Neural progenitor cell (in vitro differentiated cells): ENCODE measurements at places on chromosomes 11 and 22. TPM values are rescaled to one million over a fixed set of nuclear protein-coding genes. Genes with fewer than 3 reads are reported as not detected.

DNA sequence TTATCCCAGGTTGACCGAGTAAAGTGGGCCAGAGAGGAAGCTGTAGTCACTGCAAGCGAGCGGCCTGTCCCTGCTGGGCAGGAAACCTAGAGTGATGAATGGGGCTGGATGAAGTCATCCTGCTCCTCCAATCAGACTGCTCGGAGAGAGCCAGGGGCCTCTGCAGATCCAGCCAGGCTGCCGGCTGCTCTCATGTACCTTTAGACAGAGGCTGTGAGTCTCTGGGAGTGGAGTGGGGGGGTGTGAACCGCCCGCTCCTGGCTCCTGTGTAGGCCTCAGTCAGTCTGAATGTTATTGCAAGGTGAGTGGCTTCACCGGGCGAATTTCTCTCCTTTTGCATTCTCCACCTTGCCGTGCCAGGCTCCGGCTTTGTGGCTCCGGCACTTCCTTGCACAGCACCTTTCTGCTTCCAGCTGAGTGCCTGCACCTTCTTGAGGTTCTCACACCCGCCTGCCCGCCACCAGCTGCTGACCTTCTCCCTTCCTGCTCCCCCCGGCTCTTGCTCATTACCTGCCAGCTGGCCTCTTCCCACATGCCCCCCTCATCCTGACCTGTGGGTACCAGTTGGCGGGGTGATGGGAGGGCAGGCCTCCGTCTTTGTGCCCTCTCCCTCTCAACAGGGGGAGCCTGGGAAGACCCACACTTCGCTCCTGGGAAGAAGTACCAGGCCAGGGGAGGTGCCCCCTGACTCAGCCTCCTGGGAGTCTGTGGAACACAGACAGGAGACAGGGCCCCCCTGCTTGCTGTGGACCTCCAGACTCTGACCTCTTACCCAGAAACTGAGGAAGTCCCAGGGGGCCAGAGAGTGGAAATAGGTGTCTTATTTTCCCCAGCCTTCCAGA is 79.9 kb downstream of the GRAMD1B start:
- no peaks in the 10 kb centered on the region for H3K27me3 ChIP-seq
- H3K4me1 ChIP-seq: peaks cover 28% of the 10 kb centered on the region
- peak overlapping the region; percentile 8 for H3K27ac ChIP-seq
- no peaks in the 10 kb centered on the region for H3K36me3 ChIP-seq
- no peak overlapping the region for H3K4me3 ChIP-seq
- peak; percentile 85 for DNase-seq

DNA sequence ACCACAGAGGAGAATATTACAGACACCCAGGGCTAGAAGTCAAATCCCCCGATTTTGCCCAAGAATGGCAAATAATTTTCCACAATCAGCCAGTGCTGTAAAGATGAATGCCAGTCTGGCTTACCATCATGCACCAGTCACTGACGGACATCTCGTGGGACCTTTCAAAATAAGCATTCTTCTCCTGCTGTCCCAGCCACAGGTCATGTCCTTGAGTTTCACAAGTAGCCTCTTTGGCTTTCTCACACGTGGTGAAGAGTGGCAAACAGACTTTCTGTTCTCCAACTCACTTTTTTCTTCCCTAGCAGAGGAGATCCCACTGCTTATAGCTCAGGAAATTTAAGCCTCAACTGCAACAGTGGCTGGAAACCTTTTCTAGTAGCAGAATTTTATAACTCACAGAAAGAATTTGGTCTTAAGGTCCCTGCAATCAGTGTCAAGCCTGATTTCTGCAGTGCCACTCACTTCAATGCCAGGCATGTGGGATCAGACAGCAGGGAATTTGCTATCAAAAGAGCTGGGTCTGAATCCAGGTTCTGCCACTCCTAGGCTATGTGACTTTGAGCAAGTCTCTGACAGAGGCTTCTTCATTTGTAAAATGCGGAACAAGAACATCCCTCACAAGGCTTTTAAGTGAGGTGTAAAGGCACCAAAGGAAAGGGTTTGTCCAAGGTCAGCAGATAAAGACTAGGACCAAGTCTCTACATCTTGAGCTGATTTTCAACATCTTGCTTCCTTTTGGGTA is 3.6 kb downstream of the PIK3IP1 start:
- H3K36me3 ChIP-seq: no peaks in the 10 kb centered on the region
- no peak overlapping the region for H3K27ac ChIP-seq
- no peak for DNase-seq
- no peak overlapping the region for H3K4me3 ChIP-seq
- peaks cover 37% of the 10 kb centered on the region for H3K27me3 ChIP-seq
- peaks cover 28% of the 10 kb centered on the region for H3K4me1 ChIP-seq

DNA sequence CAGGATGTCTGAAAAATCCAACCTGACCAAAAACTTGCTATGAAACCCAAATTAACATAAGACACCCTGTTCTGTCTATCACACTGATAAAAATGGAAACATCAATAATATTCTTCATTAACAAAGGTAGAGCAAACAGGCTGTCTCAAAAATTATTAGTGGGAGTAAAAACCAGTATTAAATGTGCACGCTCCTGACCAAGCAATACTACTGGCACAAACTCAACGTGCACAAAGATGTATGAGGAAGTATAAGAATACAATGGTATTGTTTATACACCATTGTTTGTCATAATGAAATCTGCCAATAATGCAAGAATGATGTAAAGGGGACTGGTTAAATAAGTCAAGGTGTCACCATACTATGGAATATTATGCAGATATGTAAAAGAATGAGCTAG is 288.5 kb downstream of the MN1 start:
- H3K4me1 ChIP-seq: peaks cover 2% of the 10 kb centered on the region
- H3K36me3 ChIP-seq: no peaks in the 10 kb centered on the region
- H3K27me3 ChIP-seq: no peaks in the 10 kb centered on the region
- no peak for DNase-seq

DNA sequence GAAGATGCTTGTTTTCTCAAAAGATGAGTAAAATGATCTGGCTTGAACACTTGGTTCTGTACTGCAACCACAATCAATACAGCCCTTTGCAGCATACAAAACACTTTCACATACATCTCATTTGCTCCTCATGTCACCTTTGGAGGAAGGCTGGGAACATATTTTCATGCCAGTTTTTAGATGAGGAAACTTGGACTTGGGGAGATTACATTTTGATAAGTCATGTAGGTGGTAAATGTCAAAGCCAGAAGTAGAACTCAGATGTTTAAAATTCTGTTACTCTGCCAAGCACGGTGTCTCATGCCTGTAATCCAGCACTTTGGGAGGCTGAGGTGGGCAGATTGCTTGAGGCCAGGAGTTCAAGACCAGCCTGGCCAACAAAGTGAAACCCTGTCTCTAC is 121.8 kb downstream of the MICAL2 start:
- no peak overlapping the region for H3K27ac ChIP-seq
- no peaks in the 10 kb centered on the region for H3K27me3 ChIP-seq
- no peak overlapping the region for H3K4me3 ChIP-seq
- no peak for DNase-seq
- no peaks in the 10 kb centered on the region for H3K36me3 ChIP-seq
- no peaks in the 10 kb centered on the region for H3K4me1 ChIP-seq

DCPS gene
- 18.6 and 20.7 TPM in 2 replicates for total RNA-seq

DNA sequence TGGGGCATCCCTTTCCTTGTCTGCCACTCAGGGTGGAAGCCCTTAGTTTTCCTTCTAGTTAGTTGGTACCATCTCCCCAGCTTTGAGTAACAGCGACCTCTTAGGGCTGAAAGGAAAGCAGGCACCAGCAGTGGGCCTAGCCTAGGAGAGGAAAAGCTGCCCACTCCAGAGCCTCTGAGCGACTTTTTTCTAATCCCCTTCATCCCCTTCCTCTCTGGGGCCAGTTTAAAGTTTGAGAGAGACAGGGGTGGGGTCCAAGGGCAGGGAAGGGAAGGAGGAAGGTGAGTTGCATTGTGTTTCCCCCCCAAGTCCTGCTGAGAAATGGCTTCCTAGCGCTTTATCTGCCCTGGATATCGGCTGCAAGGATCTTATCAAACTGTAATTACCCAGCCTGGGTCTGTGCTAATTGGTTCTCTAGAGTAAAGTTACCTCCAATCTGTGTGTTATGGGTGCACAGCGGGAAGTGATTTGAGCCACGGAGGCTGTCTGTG is 573.9 kb upstream of the CADM1 start:
- no peaks in the 10 kb centered on the region for H3K36me3 ChIP-seq
- H3K27ac ChIP-seq: no peak overlapping the region
- peaks cover 41% of the 10 kb centered on the region for H3K4me1 ChIP-seq
- DNase-seq: peak; percentile 80
- no peak overlapping the region for H3K4me3 ChIP-seq
